ENCODE measurements at places on chromosomes 4 and X.

DNA sequence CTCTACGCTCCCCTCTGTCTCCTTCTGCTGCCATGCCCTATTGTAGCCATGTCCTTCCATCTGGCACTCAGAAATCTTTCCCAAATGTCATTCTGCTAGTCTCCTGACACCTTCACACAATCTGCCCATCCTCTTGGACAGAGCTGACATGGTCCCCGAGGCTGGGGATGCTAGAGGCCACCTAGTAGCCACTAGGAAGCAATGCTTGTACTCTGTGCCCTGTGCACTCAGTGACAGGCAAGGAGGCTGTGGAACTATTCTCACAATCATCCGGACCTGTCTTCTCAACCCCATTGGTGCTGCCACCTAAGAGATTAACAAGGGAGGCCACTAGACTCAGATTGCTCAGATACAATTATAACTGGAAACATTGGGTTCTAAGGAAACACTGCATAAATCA lies 112.6 kb upstream of the TMEM164 start:
- DNase-seq = no peak

DNA sequence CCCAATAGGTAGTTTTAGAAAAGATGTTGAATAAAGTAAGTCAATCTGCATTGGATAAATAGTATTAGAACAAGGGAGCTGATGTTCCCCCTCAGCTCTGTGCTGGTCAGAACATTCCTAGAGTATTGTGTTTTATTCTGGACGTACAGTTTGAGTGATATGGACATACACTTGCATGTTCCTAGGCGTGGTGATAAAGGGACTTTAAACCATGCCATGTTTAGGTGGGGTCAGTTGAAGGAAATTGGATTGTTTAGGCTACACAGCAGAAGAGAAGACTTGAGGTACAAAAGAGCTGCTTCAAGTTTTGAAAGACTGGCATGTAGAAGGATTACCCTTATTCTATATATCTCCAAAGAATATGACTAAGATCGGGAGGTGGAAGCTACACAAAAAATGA lies 21.6 kb downstream of the GK start:
- DNase-seq = no peak

- DNase-seq = peak; percentile 72
These were observed 40.4 kb upstream of the TLR2 start for GRCh38 chr4:153643406-153644383.

GRCh38 chrX:106932492-106932923 lies 12.3 kb downstream of the CLDN2 start:
- peak; percentile 32 for DNase-seq

GRCh38 chr4:139454111-139455045 lies at the start of gene RAB33B:
Gene RAB33B, plus strand, starts transcription at chr4:139454121. Its CDS starts 75 bp downstream, at chr4:139454196.
- no peak for DNase-seq

DNA sequence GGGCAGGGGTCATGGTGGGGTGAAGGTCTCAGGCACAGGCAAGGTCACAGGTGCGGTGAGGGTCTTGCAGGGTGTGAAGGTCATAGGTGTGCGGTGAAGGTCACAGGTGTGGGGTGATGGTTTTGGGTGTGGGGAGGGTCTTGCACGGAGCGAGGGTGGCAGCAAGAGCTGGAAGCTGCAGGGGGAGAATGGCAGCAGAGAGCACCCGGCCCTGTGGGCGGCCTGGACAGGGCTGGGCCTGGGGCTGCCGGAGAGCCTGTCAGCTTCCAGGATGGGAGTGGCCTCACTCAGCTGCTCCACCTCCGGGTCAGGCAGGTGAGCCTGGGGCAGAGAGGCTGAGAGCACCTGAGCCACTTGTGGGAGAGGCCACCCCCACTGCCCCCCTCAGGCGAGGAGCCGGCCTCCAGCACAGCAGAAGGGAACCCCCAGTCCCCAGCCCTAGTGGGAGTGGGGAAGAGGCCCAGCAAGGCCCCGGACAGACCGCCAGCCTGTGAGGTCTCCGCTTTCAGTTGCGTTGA lies 1.5 kb downstream of the MSANTD1 start:
- DNase-seq = no peak

DNA sequence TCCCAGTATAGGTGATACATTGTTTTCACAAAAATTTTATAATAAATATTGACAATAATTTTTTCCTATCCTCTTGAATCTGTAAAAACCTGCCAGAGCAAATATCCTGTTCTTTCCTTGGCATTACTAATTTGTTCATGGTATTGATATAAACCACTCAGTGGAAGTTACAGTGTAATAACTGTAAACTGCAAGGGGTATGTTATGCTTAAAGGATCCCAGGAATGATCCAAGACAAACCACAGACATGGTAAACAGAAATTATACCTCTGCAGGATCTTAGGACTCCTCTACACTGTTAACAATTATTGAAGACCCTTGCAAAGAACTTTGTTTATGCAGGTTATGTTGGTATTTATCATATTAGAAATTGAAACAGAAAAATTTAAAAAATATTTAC lies 17.7 kb upstream of the MAD2L1 start:
- DNase-seq = no peak

GRCh38 chr4:156969911-156970310 lies 1.7 kb downstream of the PDGFC start:
- no peak for DNase-seq

- DNase-seq = no peak
These were observed 23.1 kb downstream of the SETD7 start for GRCh38 chr4:139532947-139533346.

DNA sequence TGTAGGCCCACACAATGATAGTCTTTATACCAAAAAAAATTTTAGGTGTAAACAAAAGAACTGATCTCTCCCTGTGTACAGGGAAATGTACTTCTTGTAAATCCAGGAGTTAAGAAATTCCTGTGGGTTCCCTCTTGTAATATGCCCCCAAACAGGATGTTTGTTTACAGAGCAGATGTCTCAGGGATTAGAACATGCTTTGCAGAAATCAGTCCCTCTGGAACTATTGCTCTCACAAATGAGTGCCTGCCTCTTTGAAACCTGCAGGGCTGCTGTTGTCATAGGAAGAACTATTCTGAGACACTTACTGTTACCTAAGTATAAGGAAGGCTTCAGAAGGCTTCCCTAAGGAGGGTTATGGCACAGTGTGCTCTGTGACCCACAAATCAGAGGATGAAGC lies 35.6 kb downstream of the PAK3 start:
- no peak for DNase-seq

GRCh38 chr4:3299976-3300671 lies 7.3 kb downstream of the RGS12 start:
- DNase-seq = no peak

GRCh38 chr4:5387457-5387856 lies 320.9 kb downstream of the EVC2 start:
- no peak for DNase-seq

Data from LoVo (cell line).